ENCODE measurements at places on chromosomes 5 and 9.

- DNase-seq, result no peak
These were observed 116.4 kb upstream of the COL5A1 start for GRCh38 chr9:134525070-134525815.

DNA sequence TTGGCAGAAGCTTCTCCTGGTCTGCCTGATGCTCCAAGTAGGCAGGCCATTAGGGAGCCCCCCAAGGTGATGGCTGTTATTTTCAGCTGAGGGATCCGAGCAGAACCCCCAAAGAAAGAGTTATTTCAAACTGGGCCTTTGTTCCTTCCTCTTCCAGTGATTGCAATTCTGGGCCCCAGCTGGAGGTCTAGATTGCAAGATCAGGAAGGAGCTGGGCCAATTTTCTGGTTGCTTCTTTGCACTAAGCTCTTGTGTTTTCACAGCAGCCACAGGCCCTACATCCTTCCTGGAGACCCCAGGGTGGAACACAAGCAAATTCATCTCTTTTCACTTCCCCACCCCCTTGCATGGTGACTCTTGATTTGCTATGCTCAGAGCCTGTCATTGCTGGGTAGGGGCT is 215.0 kb downstream of the SEMA6A start:
- no peak for DNase-seq

- no peak for DNase-seq
These were observed 218.3 kb downstream of the FBXO4 start for GRCh38 chr5:42143361-42143760.

- DNase-seq, result no peak
These were observed 9.4 kb downstream of the DOCK8 start for GRCh38 chr9:224026-224425.

- DNase-seq, result no peak
These were observed 41.0 kb upstream of the PRDM9 start for GRCh38 chr5:23466401-23466912.

DNA sequence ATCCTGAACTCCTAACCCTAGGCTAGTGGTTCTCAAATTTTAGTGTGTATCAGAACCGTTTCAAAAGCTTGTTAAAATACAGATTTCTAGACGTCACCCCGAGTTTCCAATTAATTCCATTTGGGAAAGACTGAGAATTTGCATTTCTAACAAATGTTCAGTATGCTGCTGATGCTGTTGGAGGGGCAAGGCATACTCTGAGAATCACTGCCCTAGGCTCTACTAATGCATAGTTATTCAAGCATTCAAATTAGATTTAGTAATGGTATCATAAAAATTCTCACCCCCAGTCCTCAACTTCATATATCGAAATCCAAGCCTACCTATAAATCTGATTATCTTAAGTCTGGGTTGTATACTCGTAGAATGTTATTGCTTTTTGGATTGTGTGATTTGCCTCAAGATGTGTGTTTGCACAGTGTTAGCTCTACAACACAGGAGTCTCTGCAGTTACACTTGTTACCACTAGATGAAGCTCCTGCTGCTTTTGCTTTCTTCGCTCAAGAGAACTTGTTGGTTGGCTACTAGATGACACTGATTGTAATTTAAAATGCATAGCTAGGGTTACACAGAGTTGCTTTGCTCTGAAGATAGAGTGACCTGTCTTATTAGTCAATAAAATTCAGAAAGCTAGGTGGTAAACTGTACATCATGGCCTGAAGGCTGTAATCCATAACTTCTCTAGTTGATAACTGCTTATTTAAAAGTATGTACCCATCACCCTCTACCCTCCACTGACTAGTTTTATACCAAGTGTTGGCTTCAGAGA is 7.5 kb upstream of the ERAP2 start:
- peak; percentile 11 for DNase-seq

GRCh38 chr9:128102861-128103588 is 24.5 kb downstream of the PTGES2 start:
- DNase-seq, result no peak

DNA sequence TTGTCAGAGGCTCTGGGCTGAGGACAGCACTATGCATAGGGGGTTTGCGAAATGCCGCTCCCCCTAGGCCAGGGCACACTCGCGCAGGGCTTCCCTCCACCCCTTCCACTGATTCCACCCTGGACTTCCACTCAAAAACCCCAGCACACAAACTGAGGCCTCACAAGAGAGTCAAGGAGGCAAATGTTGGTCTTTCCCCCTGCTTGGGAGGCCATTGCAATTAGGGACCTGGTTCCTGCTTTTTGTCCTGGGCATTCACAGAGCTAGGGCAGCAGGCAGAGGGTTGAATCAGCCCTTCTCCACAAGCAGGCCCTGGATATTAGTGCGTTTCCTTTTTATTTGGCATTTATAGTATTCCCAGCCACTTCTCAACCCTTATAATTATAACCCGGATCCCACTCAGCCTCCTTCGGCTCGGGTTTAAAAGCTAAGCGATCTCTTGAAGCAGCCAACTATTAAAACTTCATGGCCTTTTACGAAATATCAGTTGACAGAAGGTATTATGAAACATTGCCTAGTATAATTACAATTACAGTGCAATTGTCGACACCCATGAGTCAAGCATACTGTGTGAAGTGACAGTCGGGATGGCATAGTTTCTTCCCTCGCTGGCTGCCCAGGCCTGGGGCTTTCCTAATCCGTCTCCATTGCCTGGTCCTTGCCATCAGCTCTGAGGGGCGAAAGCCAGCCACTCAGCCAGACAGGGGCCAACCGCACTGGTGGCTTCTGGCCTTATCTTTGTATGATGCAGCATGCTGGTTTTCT is 285.5 kb upstream of the MAP3K1 start:
- DNase-seq, result no peak

GRCh38 chr9:113545068-113545467 is 81.5 kb downstream of the RGS3 start:
- DNase-seq, result no peak

DNA sequence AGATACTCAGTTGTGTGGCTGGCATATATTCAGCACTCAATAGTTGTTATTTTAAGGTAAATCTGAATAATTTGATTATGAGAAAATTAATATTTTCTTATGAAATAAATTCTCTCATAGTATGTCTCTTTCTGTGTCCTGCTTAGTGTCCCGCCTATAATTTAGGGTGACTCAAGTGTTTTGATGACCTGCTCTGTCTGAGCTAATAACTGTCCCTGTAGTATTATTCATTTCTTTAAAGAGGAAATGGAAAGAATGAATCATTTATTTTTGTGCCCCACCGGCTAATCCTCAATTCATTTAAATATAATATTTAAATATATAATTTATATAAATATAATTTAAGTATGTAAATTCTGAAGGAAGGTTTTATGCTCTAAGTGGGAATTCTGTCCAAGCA is 4.1 kb downstream of the SLC1A1 start:
- DNase-seq, result no peak

- DNase-seq, result no peak
These were observed 56.9 kb downstream of the ASS1 start for GRCh38 chr9:130501639-130502038.

DNA sequence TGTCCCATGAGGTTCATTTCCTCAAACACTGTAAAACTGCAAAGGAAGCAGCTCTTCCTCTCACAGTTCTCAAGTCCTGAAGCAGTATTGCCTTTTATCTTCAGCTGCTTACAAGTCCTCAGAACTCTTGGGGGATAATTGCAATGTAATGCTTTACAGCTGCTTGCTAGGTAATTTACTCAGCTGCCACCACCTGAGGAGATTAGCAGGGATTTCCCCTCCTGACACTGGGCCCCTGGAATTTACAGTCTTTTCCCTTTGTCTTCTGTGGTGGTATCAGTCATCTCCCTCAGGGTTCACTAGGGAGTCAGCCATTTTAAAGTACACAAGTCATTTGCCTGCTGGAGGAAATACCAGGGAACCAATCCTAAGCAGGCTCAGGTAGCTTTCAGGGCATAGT is 754.3 kb upstream of the GRAMD2B start:
- no peak for DNase-seq

DNA sequence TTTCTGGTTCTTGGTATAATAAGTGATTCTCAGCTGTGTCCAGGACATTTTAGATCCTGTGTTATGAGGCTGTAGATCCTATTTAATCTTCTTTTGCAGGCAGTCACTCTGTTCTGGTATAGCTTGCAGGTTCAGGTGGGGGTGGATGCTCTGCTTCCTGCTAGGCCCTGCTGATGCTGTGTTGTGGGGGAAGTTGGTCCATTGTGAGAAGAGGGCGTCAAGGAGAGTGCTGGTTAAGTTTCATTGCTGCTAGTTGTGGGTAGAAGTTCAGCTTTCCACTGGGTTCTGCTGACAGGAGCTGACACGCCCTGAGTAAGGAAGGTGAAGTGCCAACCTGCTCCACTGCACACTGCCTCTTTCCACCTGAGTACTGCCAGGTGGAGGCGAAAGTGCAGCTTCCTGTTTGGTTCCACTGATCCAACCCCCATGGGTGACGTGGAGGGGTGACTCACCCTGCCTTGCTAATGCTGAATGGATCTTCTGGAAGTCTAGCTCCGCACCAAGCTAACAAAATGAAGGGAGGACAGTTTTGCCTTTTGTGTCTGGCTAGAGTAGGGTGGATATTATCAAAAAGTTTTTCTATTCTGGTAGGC is 16.3 kb downstream of the NMRK1 start:
- peak; percentile 73 for DNase-seq

GRCh38 chr5:148733601-148734438 is 79.5 kb upstream of the HTR4 start:
- DNase-seq, result peak; percentile 74

GRCh38 chr5:143796753-143797152 is 15.2 kb upstream of the HMHB1 start:
- DNase-seq, result no peak

GRCh38 chr5:110414360-110414759 is 312.1 kb downstream of the TMEM232 start:
- no peak for DNase-seq

GRCh38 chr9:616694-617093 is 224.8 kb upstream of the DMRT1 start:
- no peak for DNase-seq

DNA sequence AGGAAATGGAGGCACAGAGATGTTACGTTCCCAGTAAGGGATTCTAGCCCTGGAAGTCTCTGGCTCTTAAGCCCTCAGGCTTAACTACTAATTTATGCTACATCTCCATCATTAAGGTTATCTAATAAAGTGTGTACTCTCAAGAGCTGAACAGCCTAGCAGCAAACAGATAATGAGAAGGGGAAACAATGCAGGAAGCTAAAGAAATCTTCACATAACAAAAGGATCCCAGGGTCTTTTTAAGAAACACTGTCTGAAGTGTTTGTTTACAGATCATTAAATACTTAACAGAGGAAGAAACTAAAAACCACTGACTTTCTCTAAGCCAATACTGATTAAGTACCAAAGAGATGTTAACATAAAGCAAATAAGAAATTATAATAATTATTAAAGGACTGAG is 129.0 kb downstream of the PAPPA start:
- DNase-seq, result peak; percentile 15

DNA sequence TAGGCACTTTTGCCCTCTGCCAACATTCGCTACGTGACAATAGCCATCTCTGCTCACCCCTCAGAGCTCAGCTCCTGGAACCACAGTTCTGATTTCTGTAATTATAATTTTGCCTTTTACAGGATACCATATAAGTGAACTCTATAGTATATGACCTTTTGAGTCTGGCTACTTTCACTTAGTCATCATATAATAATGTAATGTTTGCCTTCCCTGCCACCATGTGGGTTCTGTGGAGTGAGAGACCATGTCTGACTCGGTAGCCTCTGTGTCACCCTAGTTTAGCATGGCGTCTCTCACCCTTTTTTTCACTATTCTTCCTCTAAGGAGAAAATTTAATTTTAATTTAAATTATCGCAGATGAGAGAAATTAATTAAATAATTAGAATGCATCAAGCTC is 28.9 kb upstream of the ZBTB43 start:
- DNase-seq, result no peak

DNA sequence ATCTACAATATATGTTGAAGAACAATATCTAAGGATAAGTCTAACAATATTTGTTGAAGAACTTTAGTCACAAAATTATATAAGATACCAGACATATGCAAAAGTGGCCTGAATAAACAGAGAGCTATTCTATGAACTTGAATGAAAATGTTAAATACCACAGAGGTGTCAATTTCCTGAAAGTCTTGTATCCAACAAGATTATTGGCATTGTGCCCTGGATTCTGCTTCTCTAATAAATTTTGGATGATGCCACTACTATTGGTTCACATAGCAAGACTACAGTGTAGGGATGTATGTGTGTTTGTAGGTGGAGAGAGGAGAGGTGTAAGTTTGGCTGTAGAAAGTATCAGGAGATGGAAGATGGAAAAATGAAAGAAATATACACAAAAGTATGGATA is 731.8 kb upstream of the RGMB start:
- DNase-seq, result no peak

- DNase-seq, result no peak
These were observed 17.5 kb upstream of the OR13C9 start for GRCh38 chr9:104635456-104635855.

GRCh38 chr5:43085453-43085852 is 35.3 kb upstream of the ZNF131 start:
- no peak for DNase-seq

- DNase-seq, result peak; percentile 90
These were observed 65.4 kb upstream of the TNFSF8 start for GRCh38 chr9:114995681-114996221.

GRCh38 chr9:94719878-94720277 is 6.6 kb upstream of the AOPEP start:
- no peak for DNase-seq

GRCh38 chr9:3256571-3257330 is 269.1 kb downstream of the RFX3 start:
- no peak for DNase-seq

GRCh38 chr5:584846-585245 is 27.3 kb upstream of the CEP72 start:
- DNase-seq, result no peak

DNA sequence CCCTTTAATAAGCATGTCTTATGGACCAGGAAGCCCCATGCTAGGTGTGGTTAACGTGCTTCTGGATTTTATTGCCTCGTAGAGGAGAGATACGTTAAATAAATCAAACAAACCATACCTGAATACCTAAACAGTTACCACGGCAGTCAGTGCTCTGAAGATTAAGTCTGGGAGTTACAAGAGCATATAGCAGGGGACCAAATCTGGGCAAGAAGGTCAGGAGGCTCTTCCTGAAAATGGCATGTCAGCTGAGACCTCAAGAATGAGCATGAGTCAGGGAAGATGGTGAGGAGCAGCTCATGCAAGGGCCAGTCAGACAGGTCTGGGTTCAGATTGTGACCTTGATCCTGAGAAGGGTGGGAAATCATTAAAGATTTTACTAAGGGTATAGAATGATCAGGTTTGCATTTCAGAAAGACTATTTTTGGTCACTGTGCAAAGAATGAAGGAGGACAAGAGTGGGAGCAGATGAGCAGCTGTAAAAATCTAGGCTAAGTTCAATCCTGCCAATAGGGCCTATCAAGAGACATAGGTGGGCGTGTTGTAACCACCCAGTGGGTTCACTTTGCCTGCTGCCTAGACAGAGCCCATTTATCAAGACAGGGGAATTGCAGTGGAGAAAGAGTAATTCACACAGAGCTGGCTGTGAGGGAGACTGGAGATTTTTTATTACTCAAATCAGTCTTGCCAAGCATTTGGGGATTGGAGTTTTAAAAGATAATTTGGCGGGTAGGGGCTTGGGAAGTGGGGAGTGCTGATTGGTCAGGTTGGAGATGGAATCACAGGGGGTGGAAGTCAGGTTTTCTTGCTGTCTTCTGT is 4.8 kb upstream of the ZNF366 start:
- DNase-seq, result no peak

GRCh38 chr9:99873531-99873930 is 32.9 kb upstream of the STX17 start:
- no peak for DNase-seq
